ENCODE measurements at places on chromosomes 4 and X.

DNA sequence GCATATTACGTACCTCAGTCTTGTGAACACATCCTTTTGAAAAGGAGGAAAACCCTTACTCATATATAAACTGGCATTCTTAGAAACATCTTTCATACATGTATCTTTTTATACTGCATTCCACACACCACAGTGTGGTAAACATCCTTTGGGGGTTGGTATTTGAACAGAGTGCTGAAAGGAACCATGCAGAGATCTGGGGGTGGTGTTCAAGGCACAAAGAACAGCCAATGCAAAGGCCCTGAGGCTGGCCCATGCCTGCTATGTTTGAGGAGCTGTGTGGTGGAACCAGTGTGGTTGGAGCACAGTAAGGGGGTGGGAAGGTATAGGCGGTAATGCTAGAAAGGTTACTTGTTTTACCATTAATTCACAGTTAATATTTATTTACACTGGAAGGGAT lies 2.0 kb downstream of the ELK1 start:
- no peak for DNase-seq

- DNase-seq = peak; percentile 7
These were observed 772 bp upstream of the WNK3 start for GRCh38 chrX:54358424-54359211.

DNA sequence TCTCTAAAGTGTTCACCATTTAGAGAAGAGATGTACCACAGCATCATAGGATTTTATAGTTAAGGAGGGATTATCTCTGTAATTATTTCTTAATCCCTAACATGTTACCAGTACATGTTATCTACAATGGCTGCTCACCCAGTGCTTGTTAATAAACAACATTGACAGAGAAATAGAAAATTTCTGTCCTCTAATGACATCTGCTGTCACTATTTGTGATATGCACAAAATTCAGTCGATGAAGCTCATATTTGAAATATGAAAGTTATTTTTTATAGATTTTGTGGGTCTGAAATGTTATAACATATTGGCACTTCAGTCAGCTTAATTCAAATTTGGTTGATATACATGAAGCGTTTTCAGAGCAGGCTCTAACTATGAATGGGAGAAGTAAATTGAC lies 48.8 kb upstream of the GRXCR1 start:
- no peak for DNase-seq

GRCh38 chr4:121824171-121824527 lies 466 bp upstream of the CCNA2 start:
- DNase-seq = no peak

- no peak for DNase-seq
These were observed 226.3 kb downstream of the ZIC3 start for GRCh38 chrX:137792214-137792613.
